ENCODE measurements at places on chromosomes 2 and 18.

DNA sequence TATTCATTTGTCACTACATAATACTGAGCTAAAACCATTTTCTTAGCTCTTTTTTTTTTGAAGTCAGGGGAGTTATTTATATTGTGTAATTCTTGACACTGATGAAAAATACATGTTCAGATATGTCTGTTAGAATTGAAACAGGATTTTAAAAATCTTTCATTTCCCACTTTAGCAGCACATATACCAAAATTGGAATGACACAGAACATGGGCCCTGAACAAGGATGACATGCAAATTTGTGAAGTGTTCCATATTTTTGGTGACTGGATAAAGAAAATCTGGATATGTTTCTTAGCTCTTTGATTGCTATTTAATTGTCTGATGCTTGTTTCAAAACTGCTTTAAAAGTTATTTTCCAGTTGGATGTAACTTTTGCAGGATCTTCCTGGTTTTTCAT lies 1963.9 kb upstream of the LRRTM1 start:
- DNase-seq = no peak

DNA sequence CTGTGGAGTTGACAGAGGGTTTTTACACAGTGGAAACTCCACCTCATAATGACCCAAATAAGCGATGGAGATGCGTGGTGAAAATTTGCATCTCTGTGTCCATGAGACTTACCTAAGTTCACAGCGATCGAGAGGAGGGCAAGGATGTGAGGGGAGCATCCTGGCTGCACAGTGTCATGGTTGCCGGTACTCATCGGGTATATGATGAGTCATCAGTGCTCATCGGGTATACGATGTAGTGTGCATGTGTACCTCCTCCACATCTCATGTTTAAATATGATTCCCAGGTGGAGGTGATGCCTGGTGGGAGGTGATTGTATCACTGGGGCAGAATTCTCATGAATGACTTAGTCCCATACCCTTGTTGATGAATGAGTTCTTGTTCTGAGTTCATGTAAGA lies 233.5 kb downstream of the MYT1L start:
- DNase-seq = no peak

DNA sequence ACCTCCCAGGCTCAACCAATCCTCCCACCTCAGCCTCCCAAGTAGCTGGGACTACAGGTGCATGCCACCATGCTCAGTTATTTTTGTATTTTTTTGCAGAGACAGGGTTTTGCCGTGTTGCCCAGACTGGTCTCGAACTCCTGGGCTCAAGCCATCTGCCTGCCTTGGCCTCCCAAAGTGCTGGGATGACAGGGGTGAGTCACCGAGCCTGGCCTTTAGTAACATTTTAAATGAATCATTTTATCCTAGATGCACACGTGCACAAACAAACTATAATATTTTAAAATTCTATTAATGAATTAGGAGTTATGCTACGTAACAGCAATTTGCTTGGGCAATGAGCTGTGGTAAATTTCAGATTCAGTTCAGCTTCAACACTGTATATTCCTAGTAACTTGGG lies 862.5 kb upstream of the ID2 start:
- no peak for DNase-seq

- no peak for DNase-seq
Observed at GRCh38 chr2:176391148-176391419, 121.8 kb downstream of the MTX2 start.

GRCh38 chr2:69948032-69948962 lies 13.1 kb downstream of the ASPRV1 start:
- DNase-seq = no peak

- no peak for DNase-seq
Observed at GRCh38 chr2:207951734-207952470, 73.4 kb downstream of the PLEKHM3 start.

- DNase-seq = no peak
Observed at GRCh38 chr18:13100942-13101658, 109.9 kb downstream of the CEP192 start.

DNA sequence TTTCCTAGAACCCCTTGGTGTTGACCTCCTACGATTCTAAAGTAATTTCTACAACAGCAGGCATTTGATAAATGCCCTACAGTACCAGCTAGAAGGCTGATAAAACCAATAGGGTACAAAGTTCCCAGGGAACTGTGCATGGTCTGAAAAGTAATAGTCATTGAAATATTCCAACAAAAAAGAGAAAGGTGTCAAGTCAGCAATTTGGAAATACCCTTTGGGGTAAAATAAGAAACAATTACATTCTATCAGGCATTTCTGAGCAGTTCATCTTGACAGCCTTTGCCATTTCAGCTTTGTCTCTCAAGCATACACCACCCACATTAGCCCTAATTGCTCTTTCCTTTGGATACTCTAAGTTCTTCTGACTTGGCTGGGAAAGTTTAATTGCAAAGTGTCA lies 542.9 kb upstream of the DDX18 start:
- DNase-seq = no peak

DNA sequence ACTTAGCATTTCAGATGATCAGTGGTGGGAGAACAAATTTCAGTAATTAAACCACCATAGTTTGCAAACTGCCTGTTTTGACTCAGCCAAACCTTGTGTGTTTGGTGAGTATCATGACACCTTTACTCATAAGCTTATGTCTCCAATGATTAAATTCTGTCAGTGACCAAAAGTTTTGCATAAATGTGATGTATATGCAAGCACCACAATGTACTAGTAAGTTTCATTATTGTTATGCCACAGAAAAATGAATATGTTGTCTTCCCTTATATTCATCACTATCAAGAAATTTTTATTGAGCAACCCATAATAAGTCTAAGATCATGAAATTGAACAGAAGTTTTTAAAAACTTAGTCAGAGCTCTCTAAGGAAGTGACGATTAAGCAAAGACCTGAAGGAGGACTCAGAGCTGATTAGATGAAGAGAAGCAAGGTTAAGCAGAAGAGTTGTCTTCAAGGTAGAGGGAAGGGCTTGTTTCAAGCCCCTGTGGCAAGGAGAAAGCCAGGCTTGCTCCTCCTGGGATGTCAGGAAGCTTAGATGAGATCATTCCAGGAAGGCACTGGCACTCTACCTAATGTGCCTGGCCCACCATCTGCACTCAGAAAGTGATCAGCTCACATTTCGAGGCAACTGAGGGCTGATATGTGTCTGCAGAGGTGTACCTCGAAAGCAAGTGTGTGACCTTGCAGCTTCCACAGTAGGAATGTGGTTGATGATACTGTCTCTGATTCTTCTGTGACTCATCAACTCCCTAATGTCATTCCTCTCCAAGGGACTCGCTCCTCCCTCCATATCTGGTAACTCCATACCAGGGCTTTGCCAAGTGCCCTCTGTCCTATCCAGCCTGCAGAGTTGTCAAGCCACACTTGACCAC lies 54.7 kb downstream of the KCTD18 start:
- no peak for DNase-seq

- no peak for DNase-seq
Observed at GRCh38 chr2:152094014-152094413, 4.8 kb downstream of the CACNB4 start.
